ENCODE measurements at places on chromosomes 11 and 22.

DNA sequence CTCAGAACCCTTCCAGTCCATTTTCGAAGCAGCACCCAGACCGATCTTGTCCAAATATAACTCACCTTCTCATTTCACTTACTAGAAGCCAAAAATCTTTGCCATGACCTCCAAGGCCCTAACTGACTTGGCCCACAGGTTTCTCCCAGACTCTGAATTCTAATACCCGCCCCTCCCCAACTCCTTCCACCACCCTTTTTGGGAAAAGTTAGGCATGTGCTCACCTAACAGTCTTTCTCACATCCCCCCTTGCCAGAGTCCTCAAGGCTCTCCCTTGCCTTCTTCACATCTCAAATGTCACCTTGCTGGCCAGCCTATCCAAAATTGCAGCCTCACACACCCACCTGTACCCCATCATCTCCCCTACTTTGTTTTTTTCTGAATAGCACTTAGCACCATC lies 369.3 kb downstream of the NXPE2 start:
- no peak for DNase-seq

DNA sequence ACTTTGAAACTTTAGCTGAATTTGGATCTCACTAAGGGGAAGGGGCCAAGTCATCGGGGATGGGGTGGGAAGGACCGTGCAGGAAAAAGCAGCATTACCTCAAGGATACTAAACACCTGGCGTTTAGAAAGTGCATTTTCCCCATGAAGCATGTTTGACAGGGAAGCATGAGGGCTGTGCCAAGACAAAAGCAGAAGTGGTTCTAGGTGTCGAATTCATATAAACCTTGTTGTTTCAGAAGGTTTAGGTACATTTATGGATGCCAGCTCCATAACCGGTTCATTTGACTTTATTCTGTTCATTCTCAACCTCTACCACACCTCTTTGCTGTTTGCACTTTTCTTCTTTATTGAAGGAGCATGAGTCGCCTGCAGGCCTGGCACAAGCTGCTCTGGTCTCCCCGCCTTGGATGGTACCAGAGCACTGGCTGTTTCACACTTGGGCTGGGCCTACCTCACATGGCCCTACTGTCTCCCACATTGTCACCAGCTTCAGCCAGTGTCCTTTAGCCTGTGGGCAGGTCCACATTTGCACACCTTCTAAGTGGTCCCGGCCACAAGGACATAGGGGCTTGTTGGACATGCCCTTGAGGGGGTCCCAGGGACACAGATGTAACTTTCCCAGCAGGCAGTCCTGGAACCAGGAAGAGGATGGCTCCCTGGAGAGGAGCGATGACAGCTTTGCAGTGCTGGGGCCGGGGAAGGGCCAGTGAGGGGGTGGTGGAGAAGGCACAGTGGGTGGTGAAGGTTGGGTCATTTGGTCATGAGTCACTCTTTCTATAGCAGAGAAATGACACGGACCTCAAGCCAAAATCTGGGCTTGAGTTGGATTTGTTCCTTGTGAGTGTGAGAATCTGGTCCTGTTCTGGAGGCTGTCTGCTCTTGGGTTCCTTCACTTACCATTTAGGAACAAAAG lies 3.2 kb upstream of the ST14 start:
- DNase-seq = no peak

GRCh38 chr11:46914363-46914762 lies 4.0 kb downstream of the LRP4 start:
- DNase-seq = no peak

GRCh38 chr11:64322925-64323260 lies 5.0 kb downstream of the PRDX5 start:
- DNase-seq = no peak

DNA sequence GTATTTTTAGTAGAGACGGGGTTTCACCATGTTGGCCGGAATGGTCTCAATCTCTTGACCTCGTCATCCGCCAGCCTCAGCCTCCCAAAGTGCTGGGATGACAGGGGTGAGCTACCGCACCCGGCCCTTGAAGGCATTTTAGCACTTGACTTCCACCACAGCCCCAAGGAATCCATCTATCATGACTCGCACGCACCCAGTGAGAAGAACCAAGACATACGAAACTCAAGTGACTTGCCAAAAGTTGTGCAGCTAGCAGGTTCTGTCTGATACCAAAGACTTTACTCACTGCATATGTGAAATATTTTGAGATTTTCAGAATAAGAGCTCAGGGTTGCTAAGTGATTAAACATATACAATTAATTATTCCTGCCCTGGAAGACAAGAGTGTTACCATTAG lies 21.0 kb downstream of the FLI1 start:
- DNase-seq = no peak

DNA sequence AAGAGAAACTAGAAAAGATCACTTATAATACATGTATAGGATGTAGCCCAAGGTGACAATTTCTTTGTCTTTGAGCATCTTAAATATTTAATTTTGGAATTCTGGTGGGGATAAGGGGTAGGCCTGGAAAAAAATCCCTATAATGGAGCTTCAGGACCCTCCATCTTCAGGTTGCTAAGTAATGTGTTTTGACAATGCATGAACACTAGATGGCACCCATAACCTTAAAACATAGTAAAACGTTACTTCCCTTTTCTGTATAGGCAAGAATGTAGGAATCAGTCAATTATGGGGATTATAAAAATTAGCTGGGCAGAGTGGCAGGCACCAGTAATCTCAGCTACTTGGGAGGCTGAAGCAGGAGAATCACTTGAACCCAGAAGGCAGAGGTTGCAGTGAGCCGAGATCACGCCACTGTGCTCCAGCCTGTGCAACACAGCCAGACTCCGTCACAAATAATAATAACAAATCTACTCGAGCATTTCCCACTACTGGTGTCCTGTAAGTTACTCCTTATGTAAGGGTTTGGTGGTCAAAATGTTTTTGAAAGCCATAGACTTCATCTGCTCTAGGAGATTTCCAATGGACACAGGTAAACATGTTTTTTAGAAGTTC lies 541.9 kb upstream of the CCDC90B start:
- no peak for DNase-seq

DNA sequence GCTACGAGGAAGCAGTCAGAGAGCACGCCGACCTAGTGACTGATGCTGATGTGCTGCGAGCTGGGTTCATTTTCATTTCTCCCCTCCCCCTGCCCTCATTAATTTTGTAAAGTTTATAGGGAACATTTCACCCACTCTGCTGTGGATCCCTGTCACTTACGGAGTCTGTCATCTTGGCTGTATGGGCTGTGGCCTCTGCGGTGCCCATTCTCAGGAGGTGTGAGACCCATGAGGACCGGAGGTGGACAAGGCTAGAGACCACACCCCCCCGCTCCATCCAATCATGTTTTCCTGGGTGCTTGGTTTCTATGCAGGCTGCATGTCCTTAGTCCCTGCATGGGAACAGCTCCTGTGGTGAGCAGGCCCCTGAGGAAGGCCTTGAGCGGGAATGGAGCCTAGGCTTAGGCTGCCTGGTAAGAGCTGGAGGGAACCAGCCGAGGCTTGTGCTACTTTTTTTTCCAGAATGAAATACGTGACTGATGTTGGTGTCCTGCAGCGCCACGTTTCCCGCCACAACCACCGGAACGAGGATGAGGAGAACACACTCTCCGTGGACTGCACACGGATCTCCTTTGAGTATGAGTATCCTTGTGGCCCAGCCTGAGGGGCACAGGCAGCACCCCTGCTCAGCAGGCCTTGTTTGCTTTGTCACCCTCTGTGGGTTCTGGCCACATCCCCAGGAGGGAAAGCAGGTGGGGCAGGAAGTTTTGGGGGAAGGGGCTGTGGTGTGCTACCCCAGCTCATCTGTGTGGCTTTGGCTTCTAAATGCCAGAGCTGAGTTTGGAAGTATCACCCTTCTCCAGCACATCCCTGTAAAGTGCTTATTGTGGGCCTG lies 19.1 kb downstream of the CLDN5 start:
- DNase-seq = no peak

GRCh38 chr11:3115321-3115720 lies 49.8 kb downstream of the OSBPL5 start:
- no peak for DNase-seq

GRCh38 chr11:36196411-36196998 lies 92.7 kb downstream of the COMMD9 start:
- no peak for DNase-seq

- DNase-seq = no peak
These were observed 449.9 kb downstream of the OPCML start for GRCh38 chr11:133082453-133082781.

Data from activated CD8-positive, alpha-beta memory T cell treated with anti-CD3 and anti-CD28 coated beads, Interleukin-2, amount 50 U/mL, for 4 hours (primary cell).